Breast epithelium (tissue), 4 donors: ENCODE measurements at places on chromosomes 11 and 22. TPM values are rescaled to one million over a fixed set of nuclear protein-coding genes. Genes with fewer than 3 reads are reported as not detected.
A peak's percentile ranks its signal among the peaks of the same experiment; 100 is the strongest.

The C11orf42 gene
- total RNA-seq, result not detected

DNA sequence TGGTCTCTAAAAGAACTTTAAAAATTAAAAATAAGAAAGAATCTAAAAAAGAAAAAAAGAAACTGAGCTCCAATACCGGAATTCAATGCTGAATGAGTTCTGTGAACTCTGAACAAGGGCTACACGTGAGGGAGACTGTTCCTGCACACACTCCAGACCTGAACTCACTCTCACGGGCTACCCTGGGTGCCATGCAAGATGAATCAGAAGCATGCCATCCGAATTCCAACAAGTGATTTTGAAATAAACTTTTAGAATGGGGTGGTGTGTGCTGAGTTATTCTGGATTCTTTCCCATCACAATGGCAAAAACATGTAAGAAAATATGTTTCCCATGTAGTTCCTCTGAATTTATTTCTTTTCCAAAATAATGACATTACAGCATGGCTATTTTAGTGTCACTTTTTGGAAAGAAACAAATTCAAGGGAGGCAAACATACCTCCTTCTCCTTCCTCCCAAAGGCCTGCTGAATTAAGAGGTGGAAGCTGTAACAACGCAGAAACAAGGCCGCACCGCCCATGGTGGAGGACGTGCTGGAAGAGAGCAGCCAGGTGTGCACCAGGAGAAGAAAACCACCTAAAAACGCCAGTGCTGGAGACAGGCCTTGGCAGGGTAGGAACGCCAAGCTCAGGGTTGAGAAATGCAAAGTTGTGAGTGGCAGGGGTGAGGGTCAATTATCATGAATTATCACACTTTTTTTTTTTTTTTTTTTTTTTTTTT is 63.2 kb upstream of the ARFGAP3 start:
- H3K27me3 ChIP-seq, result no peaks in the 10 kb centered on the region
- no peak overlapping the region for H3K27ac ChIP-seq
- H3K4me1 ChIP-seq, result no peaks in the 10 kb centered on the region
- no peak overlapping the region for H3K4me3 ChIP-seq
- DNase-seq, result no peak

GRCh38 chr11:124953753-124954589 is at the start of gene CCDC15:
Gene CCDC15, plus strand, starts transcription at chr11:124954202. Its CDS starts 531 bp downstream, at chr11:124954733.
- no peaks in the 10 kb centered on the region for H3K36me3 ChIP-seq
- H3K4me3 ChIP-seq, result peak within 1 kb of the TSS; percentile 60
- peak; percentile 95 for DNase-seq
- H3K4me1 ChIP-seq, result no peaks in the 10 kb centered on the region
- peak within 1 kb of the TSS; percentile 87 for H3K27ac ChIP-seq

GRCh38 chr11:120954381-120954780 is 69.5 kb upstream of the TBCEL start:
- H3K4me1 ChIP-seq, result no peaks in the 10 kb centered on the region
- no peaks in the 10 kb centered on the region for H3K27me3 ChIP-seq

DNA sequence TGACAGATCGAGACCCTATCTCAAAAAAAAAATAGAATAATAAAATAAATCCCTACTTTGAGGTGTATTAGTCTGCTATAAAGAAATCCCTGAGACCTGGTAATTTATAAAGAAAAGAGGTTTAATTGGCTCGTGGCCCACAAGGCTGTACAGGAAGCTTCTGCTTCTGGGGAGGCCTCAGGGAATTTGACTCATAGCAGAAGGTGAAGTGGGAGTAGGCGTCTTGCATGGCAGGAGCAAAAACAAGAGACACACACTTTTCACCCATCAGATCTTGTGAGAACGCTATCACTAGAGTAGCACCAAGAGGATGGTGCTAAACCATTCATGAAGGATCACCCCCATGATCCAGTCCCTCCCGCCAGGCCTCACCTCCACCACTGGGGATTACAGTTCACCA is 29.2 kb downstream of the CDPF1 start:
- H3K27me3 ChIP-seq, result no peaks in the 10 kb centered on the region
- DNase-seq, result no peak
- no peak overlapping the region for H3K27ac ChIP-seq
- no peaks in the 10 kb centered on the region for H3K4me1 ChIP-seq

- H3K4me3 ChIP-seq, result peak overlapping the region; percentile 29
- no peaks in the 10 kb centered on the region for H3K36me3 ChIP-seq
- no peak for DNase-seq
- no peak overlapping the region for H3K27ac ChIP-seq
Measured at GRCh38 chr11:64637334-64638017, 46.5 kb downstream of the SLC22A12 start.

The MOGAT2 gene
- total RNA-seq, result 0.32 TPM

The OR2AG1 gene
- total RNA-seq, result not detected

DNA sequence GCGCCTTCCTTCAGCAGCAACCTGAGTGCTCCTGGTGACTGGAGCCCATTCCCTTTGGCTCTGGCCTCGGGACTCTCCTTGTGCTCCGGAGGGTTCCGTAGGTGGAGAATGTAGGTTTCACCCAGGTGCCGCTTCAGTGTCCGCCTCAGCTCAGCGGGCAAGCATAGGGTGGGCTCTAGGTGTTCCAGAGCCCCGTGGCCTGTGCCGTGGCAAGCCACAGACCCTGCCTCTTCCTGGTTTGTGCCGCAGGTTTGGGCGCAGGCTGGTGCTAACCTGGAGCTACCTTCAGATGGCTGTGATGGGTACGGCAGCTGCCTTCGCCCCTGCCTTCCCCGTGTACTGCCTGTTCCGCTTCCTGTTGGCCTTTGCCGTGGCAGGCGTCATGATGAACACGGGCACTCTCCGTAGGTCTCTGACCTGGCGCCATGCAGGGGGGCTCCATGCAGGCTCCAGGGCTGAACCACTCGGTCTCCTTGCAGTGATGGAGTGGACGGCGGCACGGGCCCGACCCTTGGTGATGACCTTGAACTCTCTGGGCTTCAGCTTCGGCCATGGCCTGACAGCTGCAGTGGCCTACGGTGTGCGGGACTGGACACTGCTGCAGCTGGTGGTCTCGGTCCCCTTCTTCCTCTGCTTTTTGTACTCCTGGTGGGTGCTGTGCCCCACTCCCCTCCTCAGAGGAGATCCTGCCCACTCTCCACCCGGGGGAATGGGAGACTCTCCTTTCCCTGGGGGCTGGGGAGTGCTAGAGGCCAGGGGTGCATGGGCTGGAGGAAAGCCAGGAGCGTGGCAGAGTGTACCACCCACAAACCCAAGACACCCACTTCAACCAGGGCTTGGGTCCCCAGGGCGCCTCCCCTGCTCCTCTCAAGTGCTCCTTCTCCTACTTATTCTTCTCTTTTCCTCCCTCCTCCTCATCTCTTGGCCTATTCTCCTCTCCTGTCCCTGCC is 2.4 kb downstream of the SLC22A12 start:
- no peak for DNase-seq
- H3K27ac ChIP-seq, result no peak overlapping the region
- H3K27me3 ChIP-seq, result no peaks in the 10 kb centered on the region
- no peak overlapping the region for H3K4me3 ChIP-seq
- H3K4me1 ChIP-seq, result no peaks in the 10 kb centered on the region
- no peaks in the 10 kb centered on the region for H3K36me3 ChIP-seq

DNA sequence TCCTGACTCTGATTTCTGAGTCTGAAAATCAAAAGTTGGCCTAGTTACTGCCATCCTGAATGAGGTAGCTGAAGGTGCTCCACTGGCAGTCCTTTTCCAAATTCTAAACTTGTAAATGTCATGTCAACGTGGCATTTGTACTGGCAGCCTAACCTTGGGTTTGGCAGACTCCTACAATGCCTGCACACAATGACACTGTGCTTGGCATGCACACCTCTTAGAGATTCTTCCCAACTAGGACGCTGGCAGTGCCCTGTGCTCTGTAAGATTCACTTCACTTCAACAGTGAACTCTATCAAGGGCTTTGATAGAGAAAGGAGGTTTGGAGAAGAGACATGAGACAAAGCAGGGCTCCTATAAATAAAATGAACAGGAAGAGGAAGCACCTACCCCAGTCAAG is 21.9 kb upstream of the PPP2R1B start:
- no peak for DNase-seq
- no peaks in the 10 kb centered on the region for H3K27me3 ChIP-seq
- no peaks in the 10 kb centered on the region for H3K4me1 ChIP-seq

- H3K4me3 ChIP-seq, result no peak overlapping the region
- no peak for DNase-seq
- H3K36me3 ChIP-seq, result no peaks in the 10 kb centered on the region
Measured at GRCh38 chr11:7077101-7077500, 11.7 kb upstream of the RBMXL2 start.

GRCh38 chr11:86749376-86749775 is 51.0 kb upstream of the PRSS23 start:
- H3K27ac ChIP-seq, result no peak overlapping the region
- H3K36me3 ChIP-seq, result no peaks in the 10 kb centered on the region
- no peaks in the 10 kb centered on the region for H3K4me1 ChIP-seq
- DNase-seq, result no peak
- no peak overlapping the region for H3K4me3 ChIP-seq

DNA sequence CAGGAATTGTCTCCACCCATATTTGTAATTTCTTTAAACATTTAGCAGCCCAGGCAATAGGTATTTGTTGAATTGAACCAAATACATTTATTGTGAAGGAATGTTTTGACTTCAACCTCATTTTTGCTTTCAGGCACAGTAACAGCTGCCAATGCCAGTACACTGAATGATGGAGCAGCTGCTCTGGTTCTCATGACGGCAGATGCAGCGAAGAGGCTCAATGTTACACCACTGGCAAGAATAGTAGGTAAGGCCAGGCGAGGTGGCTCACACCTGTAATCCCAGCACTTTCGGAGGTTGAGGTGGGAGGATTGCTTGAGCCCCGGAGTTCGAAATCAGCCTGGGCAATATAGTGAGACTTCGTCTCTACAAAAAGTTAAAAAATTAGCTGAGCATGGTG is 20.9 kb downstream of the ACAT1 start:
- no peaks in the 10 kb centered on the region for H3K27me3 ChIP-seq
- no peaks in the 10 kb centered on the region for H3K4me1 ChIP-seq
- no peak for DNase-seq
- H3K36me3 ChIP-seq, result peaks cover 6% of the 10 kb centered on the region
- no peak overlapping the region for H3K4me3 ChIP-seq
- H3K27ac ChIP-seq, result no peak overlapping the region

The FGF19 gene
- total RNA-seq, result not detected

DNA sequence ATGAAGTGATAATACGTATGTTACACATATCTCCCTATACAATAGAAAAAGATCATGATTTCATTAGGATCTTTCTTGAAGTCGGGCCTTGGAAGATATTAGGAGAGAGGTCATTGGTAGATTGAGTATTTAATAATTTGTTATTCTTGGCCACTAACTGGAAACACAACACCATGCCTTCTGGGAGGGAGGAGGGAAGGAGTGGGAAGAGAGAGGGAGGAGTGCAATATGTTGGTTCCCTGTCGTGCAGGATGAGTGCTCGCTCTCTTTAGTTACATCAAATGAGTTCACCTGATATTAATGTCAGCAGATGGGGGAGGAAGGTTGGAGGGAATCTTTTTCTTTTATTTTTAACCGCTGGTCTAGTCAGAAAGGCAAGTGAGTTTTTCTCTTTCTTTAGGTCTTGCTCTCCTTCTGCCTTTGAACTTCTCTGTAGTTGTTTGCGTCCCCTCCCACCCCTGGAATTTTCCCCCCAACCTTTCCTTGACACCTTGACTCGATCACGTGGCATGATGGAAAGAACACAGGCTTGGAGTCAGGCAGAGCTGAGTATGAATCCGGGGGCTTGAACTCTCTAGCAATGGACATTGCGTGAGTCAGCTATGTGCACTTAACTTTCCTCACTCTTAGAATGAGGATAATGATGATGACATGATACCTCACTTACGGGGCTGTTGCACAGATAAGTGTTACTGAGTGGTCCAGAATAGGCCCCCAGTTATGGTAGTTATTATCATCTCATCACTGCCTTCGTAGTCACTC is 6.2 kb downstream of the ADAMTS15 start:
- peaks cover 7% of the 10 kb centered on the region for H3K4me1 ChIP-seq
- H3K4me3 ChIP-seq, result no peak overlapping the region
- no peaks in the 10 kb centered on the region for H3K27me3 ChIP-seq
- no peak overlapping the region for H3K27ac ChIP-seq

The ROBO4 gene
- total RNA-seq, result 30.5 TPM

DNA sequence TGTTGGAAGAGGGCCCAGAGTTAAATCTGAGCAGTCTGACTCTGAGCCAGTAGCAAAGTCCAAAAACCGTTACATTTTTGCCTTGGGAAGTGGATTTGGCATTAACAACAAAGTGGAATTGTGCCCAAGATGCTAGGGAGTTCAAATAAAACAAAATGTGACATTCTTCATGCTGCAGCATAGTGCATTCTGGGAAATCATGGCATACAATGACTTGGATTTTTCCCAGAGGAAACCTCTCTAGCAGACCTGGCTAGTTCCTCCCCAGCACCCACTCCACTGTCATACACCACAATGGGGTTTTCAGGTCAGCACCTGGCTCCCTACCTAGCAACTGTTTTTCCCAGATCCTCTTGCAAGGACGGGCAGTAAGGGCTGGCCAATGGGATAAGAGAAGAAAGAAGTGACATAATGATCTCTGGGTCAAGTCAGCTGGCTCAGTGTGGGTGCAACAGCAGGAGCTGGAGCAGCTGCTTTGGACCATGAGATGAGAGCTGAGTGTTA is 24.8 kb upstream of the CYB5R3 start:
- no peaks in the 10 kb centered on the region for H3K4me1 ChIP-seq
- H3K36me3 ChIP-seq, result no peaks in the 10 kb centered on the region
- no peak overlapping the region for H3K27ac ChIP-seq
- no peak for DNase-seq

DNA sequence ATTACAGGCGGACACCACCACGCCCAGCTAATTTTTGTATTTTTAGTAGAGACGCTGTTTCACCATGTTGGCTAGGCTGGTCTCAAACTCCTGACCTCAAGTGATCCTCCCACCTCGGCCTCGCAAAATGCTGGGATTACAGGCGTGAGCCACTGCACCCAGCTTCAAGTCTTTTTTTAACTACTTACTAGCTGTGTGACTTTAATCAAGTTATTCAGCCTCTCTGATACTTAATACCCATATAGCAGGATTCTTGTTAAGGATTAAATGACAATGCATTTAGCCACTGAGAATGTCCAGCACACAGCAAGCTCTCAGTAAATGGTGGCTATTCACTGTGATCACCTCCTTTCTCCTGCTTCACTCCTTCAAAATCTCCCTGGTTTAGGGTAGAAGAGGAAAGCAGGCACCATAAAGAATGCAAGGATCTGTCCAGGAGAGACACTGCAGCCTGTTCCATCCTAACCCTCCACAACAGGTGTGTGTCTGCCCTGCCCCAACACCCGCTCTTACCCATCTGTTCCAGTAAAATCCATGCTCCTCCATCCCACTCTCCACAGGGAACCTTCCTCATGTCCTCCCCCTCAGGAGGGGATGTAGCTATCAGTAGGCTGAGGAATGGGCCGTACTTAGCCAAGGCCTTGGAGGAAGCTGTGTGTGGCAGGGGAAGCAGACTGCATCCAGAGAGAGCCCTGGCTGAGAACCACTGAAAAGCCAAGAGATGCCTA is 69.3 kb downstream of the MICAL3 start:
- no peak for DNase-seq
- H3K4me3 ChIP-seq, result no peak overlapping the region
- H3K36me3 ChIP-seq, result no peaks in the 10 kb centered on the region
- H3K4me1 ChIP-seq, result no peaks in the 10 kb centered on the region
- no peaks in the 10 kb centered on the region for H3K27me3 ChIP-seq

DNA sequence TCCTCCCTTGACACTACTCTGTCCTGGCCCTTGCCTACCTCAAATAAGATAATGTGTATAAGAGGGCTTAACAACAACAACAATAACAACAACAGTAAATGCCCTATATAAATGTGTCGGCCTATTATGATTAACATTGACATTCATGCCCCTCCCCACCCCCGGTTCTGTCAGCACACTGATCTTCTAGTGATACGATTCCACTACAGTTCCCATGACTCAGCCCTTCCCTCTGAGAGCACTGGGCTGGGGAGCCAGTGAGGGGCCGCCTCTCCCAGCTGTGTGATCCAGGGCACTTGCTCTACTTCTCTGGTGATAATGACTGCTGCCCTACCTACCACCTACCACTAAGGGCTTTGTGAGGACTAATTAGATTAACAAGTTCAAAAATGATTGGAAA is 92.2 kb upstream of the PHOX2A start:
- no peak overlapping the region for H3K4me3 ChIP-seq
- H3K27ac ChIP-seq, result no peak overlapping the region
- DNase-seq, result no peak
